Stimulated activated CD8-positive, alpha-beta memory T cell treated with anti-CD3 and anti-CD28 coated beads, Interleukin-4, amount 100 ng/mL, for 1 hour (primary cell): ENCODE measurements at places on chromosomes 12 and 14.

- DNase-seq, result no peak
Observed at GRCh38 chr12:10753059-10753458, 29.9 kb upstream of the YBX3 start.

- no peak for DNase-seq
Observed at GRCh38 chr12:26327975-26328644, 132.7 kb downstream of the SSPN start.

DNA sequence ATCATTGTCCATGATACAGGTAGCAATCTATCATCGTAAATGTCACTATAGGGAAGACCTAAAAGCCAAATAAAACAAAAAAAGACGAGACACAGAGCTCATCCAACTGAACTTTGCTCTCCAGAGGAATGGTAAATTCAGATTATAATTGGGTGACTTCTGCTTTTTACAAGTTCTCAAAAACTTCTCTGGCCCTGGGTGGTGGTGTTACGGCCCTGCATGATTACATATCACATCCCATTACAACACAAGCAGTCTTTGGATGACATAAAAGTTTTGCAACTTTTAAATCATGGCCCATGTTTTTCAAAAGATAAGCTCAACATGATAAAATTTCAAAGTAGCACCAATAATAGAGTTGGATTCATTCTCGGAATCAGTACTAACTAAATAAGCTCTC is 299.6 kb downstream of the DIO2 start:
- DNase-seq, result no peak

GRCh38 chr12:8894986-8895385 is 19.3 kb upstream of the PHC1 start:
- DNase-seq, result no peak

DNA sequence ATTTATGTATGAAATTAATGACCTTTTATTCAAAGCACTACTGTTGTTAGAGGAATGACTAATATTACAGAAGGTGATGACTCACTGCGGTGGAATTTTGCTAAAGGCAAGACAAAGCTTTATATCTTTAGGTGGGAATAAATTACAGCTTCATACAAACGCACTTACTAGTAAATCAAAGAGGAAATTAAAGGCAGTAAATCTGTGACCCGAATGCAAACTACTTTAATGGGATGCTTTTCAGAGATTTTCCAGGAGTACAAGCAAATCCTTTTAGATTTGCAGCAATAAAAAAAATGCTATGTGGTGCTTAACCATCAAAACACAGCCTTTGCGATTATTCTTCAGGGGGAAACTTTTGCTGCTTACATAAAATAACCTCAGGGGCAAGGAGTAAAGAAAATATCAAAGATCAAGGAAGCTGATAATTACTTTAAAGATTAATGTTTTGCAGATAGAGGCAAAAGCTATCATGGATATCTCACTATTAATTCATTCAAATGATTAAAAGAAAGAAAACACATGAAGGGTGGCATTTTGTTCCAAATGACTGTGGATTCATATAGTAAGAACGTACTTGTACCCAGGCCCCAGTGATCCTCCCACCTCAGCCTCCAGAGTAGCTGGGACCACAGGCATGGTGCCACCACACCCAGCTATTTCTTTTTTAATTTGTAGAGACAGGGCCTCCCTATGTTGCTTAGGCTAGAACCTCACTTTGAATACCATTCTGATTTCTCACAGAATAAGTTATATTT is 98.9 kb downstream of the DENND5B start:
- no peak for DNase-seq
